PC-3 (cell line): ENCODE measurements at places on chromosomes 13 and 19.

- no peak for DNase-seq
These were observed 6.3 kb downstream of the DACT3 start for GRCh38 chr19:46654621-46655152.

DNA sequence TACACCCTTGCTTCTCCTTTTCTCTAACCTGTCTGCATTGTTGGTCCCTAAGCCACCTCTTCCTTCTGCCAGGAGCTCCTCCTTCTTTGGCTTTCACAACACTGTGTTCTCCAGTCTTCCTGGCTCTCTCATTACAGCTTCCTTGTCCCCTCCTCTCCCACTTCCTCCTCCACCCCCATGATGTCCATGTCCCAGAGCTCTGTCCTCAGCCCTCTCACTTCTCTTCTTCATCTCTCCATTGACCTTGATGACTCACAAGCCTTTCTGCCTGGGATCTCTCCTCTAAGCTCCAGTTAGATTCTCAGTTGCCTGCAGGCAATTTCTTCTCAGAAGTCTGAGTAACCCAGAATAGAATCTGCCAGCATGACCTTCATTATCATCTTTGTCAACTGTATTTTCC lies 100.3 kb upstream of the WASF3 start:
- peak; percentile 46 for DNase-seq

DNA sequence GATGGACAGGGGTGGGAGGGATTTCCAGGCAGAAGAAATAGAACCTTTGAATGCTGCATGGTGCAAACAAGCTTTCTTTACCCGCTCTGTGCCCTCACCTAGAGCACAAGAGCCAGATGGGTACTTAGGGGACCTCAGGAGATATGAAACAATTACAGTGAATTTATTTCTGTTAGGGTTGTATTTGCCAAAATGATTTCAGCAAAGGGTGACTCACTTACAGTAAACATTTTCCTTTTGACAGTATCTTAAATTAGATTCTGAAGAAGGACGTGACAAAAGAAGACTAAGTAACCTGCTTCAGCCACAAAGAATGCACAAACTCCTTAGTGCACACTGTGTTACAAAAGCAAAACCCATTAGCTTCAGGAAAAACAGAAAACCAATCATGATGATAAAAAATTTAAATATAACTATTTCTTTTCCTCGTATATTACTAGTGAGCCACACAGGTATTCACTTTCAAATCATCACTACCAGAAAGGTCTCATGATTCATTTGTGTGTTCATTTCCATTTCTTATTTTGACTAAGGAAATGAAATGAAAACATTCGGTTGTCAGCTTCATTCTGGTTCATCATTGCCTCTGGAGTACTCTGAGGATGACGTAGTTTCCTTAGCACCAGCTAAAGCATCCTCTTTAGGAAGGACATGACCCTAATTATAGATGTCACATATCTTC lies 158.8 kb downstream of the NHLRC3 start:
- DNase-seq, result peak; percentile 35

DNA sequence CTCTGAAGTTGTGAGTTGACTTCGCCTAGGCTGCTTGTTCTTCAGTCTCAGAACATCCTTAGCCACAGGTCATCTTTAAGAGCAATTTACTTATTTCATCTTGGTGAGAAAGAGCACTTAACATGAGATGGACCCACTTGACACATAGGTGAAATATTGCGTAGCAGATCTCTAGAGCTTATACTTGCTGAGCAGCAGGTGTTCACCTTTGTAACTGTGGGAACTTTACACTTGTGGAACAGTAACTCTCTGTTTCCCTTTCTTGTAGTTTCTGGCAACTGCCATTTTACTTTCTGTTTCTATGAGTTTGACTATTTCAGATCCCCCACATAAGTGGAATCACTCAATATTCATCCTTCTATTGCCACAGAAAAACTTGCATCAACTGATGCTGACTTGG lies 95.7 kb downstream of the SLC10A2 start:
- no peak for DNase-seq

- no peak for DNase-seq
These were observed 31.3 kb upstream of the HOMER3 start for GRCh38 chr19:18972301-18972811.

DNA sequence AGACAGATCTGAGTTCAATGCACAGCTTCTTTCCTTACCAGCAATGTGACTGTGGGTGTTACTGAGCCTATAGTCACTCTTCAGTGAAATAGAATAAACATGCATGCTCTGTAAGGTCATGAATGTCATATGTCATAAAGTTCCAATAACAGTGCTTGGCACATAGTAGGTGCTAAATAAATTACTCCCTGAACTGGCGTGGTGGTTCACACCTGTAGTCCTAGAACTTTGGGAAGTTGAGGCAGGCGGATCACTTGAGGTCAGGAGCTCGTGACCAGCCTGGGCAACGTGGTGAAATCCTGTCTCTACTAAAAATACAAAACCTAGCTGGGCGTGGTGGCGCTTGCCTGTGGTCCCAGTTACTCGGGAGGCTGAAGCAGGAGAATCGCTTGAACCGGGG lies 13.2 kb downstream of the WBP4 start:
- DNase-seq, result no peak

GRCh38 chr19:54017261-54017660 lies 25.8 kb downstream of the CACNG6 start:
- peak; percentile 53 for DNase-seq

DNA sequence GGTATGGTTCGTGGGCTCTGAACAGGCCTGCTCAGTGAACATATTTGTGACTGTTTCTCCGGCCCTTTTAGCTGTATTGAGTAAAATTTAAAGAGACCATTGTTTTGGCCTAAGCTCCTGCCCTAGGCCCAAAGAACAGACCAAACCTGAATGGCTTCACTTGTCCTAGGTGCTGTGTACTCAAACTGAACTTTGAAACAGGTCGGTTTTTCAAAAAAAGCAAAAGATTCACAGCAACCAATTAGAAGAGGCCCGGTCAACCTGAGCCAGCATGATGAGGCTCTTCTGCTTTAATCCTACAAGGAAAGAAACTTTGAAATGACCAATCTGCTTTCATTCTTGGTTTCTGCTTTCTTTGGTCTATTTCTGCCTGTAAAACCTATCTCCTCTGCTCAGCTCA lies 50.6 kb downstream of the USPL1 start:
- DNase-seq, result no peak

GRCh38 chr13:35716729-35717128 lies 240.2 kb upstream of the MAB21L1 start:
- no peak for DNase-seq

DNA sequence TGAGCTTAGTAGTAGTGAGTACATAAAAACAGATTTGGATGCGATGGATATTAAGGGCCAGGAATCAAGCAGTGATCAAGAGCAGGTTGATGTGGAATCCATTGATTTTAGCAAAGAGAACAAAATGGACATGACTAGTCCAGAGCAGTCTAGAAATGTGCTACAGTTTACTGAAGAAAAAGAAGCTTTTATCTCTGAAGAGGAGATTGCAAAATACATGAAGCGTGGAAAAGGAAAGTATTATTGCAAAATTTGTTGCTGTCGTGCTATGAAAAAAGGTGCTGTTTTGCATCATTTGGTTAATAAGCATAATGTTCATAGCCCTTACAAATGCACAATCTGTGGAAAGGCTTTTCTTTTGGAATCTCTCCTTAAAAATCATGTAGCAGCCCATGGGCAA lies 11.4 kb downstream of the CHAMP1 start:
- DNase-seq, result no peak
